ENCODE measurements at places on chromosomes 16 and 17. TPM values are rescaled to one million over a fixed set of nuclear protein-coding genes. Genes with fewer than 3 reads are reported as not detected.
A peak's percentile ranks its signal among the peaks of the same experiment; 100 is the strongest.

- no peak for DNase-seq
These were observed 10.7 kb upstream of the UBTF start for GRCh38 chr17:44230140-44230539.

GRCh38 chr16:27346819-27347218 lies 33.0 kb downstream of the IL4R start:
- DNase-seq, result no peak

GRCh38 chr16:85046931-85047866 lies 19.6 kb downstream of the KIAA0513 start:
- no peak for DNase-seq

DNA sequence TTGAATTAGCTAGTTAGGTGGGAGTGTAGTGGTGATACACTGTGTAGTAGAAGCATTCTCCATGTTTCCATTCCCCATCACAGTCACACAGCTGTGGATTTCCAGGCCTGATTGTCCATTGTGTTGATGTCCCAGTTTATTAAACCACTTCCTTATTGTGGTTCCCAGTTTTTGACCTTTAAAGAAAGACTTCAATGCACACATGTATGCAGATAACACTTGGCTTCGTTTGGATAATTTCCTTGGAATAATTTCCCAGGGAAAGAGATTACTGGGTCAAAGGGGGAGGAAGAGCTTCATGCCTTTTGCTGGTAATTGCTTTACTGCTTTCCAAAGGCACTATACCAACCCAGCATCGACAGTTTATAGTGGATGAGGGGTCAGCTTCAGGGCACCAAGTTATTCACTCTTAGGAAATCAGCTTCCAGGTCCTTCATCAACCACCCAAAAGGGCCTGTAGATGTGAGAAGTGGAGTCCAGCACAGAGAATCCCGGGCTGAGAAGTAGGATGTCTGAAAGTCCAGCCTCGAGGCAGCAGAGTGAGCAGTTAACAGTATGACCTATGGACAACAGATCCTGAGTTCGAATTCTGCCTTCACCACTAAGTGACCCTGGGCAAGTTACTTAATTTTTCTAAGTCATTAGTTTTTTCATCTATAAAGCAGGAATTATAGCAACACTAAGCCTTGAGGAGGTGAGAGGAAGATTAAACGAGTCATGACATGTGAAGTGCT lies 31.3 kb upstream of the TNS4 start:
- DNase-seq, result no peak

The KRTAP2-3 gene
- not detected for polyA plus RNA-seq

DNA sequence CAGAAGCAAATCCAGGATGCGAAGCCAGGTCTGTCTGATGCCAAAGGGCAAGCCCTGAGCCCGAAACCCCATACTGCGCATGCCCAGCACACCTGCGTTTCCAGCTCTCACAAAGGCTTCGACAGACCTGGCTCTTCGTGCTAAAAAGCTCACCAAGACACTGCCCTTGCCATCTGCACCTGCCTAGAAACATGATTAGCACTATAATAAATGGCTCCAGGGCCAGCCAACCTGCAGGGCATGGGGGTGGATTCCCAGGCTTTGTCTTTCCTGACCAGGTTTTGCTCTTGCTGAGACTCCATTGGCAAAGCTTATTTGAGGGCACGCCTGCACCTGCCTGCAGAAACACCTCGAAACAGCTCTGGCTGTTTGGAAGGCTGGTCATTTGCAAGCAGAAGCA lies 14.4 kb upstream of the PLD6 start:
- no peak for DNase-seq

DNA sequence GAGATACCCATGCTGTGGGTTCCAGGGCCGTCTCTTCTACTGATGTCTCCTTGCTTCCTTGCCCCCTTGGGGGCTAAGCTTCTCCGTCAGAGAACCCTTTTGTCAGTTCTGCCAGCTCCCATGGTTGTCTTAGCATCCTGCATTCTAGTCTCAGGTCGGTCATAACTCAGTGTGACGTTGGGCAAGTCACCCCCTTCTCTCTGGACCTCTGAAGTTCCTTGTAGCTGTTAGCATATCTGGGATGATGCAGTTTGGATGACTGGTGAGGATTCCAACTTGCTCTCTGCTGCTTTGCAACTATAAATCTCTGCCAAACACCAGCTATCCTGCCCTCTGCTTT lies 8.9 kb upstream of the MYL4 start:
- DNase-seq, result no peak

GRCh38 chr16:55189682-55190636 lies 134.0 kb upstream of the IRX6 start:
- no peak for DNase-seq

The TNRC6C gene
- 13.3 TPM for polyA plus RNA-seq

- DNase-seq, result no peak
These were observed 1.0 kb upstream of the ZNF500 start for GRCh38 chr16:4767872-4768548.

The HOXB7 gene
- polyA plus RNA-seq, result 7.8 TPM

GRCh38 chr17:77959926-77960521 lies 1.5 kb downstream of the TNRC6C start:
- DNase-seq, result no peak

- DNase-seq, result no peak
These were observed 24.1 kb downstream of the JPH3 start for GRCh38 chr16:87626401-87626800.

- peak; percentile 19 for DNase-seq
These were observed at the start of gene ITGB4 for GRCh38 chr17:75720656-75721462. Gene ITGB4, plus strand, starts transcription at chr17:75721459. Its CDS starts 3,245 bp downstream, at chr17:75724704.

GRCh38 chr16:11242658-11243057 lies 13.3 kb downstream of the SOCS1 start:
- no peak for DNase-seq

The FAM20A gene
- polyA plus RNA-seq, result 5.1 TPM

- DNase-seq, result peak; percentile 79
These were observed 660 bp downstream of the RHBDF1 start for GRCh38 chr16:71540-72401.

DNA sequence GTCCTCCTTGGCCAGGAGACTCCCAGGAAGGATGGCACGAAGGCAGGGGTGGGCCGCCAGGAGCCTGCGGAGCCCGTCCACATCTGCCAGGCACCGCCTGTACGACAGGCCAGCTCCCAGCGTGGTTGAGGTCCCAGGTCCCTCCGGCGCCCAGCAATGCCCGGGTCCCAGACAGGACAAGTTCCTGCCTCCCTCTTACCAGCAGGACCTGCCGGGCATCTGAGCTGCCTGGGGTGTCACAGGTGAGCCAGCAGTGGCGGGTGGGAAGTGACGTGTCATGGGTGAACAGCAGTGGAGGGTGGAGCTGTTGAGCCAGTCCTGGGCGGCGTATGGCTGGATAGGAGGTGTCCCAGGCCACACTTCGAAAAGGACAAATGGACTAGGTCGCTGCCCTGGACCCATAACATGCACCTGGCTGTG lies 15.7 kb upstream of the BAHCC1 start:
- no peak for DNase-seq

The CYGB gene
- 22.9 TPM for polyA plus RNA-seq

- DNase-seq, result no peak
These were observed 860 bp upstream of the DCAF7 start for GRCh38 chr17:63549289-63549945.

GRCh38 chr16:65195998-65196397 lies 74.1 kb upstream of the CDH11 start:
- no peak for DNase-seq

DNA sequence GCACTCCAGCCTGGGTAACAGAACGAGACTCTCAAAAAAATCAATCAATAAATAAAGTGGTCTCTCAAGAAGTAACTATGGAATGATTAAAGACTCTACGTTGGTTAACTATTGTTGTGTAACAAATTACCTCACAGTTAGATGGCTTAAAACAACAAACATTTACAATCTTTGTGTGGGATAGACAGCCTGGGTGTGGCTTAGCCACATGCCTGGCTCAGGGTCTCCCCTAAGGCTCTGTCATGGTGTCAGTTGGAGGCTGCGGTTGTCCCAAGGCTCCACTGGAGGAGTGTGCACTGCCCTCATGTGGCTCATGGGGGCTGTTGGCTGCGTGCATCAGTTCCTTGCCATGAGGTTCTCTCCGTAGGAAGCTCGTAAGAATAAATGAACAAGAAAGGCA lies 294.5 kb downstream of the SNX29 start:
- DNase-seq, result no peak

DNA sequence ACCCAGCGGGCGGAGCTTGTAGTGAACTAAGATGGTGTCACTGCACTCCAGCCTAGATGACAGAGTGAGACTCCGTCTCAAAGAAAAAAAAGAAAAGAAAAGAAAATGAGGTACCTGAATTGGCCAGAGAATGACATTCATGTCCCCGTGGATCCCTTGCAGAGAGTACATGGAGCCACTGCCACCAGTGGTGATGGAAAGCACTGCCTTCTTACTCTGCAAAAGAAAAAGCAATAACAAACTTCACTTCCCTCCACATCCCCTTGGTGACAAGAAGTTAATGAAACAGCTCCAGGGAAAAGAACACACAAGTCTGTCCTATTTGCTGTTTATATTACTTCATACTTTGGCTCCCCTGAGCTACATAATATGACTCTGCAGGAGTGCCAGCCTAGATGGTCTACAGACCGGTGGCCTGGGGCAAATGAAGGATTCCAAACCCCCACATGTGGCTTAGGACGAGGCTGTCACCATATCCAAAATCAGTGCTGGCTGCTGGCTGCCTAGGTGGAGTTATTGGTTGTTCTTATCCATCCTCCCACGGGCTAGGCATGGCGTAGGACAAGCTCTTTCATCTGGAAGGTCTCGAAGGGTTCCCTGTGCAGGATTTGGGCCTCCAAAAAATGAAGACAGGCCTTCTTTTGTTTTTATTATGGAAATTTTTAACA lies 13.3 kb downstream of the NQO1 start:
- DNase-seq, result no peak

DNA sequence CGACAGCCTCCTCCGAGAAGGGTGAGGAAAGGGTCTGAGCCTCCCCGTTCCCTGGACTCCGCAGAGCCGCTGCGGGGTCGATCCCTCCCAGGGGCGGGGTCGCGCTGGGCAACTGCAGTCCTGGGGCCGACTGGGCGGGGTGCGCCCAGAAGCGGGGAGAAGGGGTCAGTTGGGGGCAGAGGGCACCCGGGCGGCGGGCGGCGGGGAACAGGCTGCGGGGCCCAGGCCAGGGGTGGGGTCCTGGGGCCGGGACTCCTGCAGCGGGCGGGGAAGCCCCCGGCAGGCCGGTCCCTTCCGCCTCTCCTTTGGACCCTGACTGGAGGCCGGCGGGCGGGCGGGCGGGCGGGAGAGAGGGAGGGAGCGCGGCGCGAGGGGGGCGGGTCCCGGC lies 352 bp downstream of the GGNBP2 start:
- DNase-seq, result peak; percentile 91

GRCh38 chr17:61205401-61205800 lies 194.2 kb upstream of the TBX2 start:
- no peak for DNase-seq

DNA sequence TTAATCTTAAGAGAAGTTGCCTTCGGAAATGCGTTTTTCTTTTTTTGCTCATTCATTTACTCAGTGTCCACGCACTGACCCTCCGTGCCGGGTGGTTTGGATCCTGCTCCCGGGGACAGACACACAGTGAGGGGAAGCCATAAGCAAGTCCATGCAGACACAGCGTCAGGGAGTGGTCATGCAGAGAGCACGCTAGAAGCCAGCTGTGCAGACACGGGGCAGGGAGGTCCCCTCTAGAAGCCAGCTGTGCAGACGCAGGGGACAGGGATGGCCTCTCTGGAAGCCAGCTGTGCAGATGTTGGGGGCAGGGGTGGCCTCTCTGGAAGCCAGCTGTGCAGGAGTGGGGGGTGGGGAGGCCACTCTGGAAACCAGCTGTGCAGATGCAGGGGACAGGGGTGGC lies 4.8 kb downstream of the GAA start:
- DNase-seq, result no peak

DNA sequence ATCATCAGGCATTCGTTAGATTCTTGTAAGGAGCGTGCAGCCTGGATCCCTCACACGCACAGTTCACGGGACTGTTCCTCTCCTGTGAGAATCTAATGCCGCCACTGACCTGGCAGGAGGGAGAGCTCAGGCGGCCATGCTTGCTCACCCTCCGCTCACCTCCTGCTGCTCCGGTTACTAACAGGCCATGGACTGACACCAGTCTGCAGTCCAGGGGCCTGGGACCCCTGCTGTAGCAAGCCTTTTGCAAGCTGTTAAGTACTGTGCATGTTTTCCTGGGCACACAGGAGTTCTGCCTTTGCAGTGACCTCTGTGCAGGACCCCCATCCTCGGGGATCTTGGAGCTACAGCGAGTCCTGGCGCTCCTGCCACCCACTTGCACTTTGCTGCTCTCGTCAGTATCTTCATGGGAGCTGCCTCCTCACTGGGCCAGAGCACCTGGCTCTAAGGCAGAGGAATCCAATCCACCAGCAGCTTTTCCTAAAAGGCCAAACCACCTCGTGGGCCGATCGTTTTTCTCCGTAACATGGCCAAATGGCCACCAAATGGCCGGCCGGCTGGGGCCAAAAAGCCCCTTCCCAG lies 230.6 kb downstream of the FOXL1 start:
- DNase-seq, result no peak

GRCh38 chr17:75319904-75320691 lies 30.9 kb upstream of the SLC25A19 start:
- no peak for DNase-seq

The AXIN2 gene
- polyA plus RNA-seq, result 55.4 TPM

GRCh38 chr17:73609060-73609459 lies 35.2 kb downstream of the SDK2 start:
- DNase-seq, result no peak

GRCh38 chr16:87206646-87207451 lies 110.3 kb downstream of the C16orf95 start:
- DNase-seq, result no peak

The KRT39 gene
- not detected for polyA plus RNA-seq

The CDH13 gene
- polyA plus RNA-seq, result 4.6 TPM

DNA sequence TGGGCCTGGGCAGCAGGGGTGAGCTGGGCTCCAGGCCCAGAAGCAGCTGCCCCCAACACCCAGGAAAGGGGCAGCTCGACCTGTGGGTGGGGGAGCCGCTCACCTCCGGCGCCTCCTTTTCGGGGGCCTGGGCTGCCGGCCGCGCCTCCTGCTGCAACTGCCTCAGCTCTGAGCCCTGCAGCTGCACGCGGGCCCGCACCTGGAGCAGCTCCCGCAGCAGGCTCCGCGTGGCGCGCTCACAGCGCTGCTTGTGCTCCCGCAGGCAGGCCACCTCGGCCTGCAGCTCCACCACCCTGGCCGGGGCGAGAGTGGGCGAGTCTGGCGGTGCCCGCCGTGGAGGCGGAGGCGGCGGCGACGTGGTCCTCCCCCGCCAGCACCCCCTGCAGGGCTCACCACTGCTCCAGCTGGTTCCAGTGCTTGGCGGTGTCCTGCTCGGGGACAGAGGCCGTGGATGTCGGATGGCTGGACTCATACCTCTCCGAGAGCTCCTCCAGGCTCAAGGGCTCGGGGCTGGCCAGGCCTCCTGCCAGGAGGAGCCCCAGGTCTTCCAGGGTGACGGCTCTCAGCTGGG lies 868 bp downstream of the CCDC154 start:
- no peak for DNase-seq

Data from right lung (tissue), 10 donors.